HepG2 (cell line): ENCODE measurements at places on chromosomes 6 and 20.

GRCh38 chr6:28335564-28336283, at the start of gene ZSCAN31:
Gene ZSCAN31 (minus strand): TSS chr6:28336148. CDS start chr6:28329683, 6,465 bp downstream.
- peak; percentile 99 for DNase-seq

- no peak for DNase-seq
Observed at GRCh38 chr20:50295762-50296449, 105.3 kb downstream of the CEBPB start.

GRCh38 chr20:48302844-48303542, 517.7 kb upstream of the SULF2 start:
- DNase-seq, result no peak

- DNase-seq, result no peak
Observed at GRCh38 chr6:41757931-41758640, 10.9 kb upstream of the PGC start.

DNA sequence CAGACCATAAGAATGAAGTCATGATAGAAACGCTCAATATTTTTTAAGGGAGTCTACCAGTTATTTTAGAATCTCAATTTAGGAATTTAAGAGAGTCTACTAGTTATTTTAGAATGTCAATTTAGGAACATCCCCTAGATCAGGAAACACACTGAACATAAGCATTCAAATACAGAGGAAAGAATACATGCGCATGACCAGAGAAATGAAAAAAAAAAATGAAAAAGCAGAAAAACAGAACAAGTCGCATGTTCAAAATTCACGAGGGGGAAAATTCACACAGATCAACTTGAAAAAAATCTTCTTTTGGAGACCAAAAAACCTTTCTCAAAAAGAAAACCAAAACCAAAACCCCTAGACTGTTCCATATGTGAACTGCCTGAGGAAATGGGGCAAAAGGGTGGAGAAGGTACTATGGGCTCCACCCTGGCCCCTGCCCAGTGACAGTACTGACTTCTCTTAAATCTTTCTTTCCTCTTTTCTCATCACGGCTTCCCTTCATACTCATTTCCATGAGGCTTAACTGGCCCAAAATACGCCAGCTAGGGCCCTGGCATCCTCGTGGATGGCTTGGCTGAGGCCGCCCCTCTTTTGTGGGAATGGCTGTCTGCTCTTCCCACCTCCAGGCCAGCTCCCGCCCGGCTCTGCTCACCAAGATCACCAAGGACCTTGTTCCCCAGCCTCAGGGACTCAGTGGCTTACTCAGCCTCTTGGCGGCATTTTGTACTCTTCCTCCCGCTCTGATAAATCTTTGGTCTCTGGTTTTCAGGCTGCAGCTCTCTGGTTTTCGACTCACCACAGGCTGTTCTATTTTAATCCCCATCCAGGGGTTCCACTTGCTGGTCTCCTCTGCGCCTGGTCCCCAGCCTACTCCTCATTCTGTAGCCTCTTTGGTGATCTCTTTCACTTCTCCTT, 11.2 kb downstream of the ZBTB2 start:
- DNase-seq, result no peak

GRCh38 chr6:10759312-10759839, 11.8 kb downstream of the TMEM14B start:
- DNase-seq, result peak; percentile 88

DNA sequence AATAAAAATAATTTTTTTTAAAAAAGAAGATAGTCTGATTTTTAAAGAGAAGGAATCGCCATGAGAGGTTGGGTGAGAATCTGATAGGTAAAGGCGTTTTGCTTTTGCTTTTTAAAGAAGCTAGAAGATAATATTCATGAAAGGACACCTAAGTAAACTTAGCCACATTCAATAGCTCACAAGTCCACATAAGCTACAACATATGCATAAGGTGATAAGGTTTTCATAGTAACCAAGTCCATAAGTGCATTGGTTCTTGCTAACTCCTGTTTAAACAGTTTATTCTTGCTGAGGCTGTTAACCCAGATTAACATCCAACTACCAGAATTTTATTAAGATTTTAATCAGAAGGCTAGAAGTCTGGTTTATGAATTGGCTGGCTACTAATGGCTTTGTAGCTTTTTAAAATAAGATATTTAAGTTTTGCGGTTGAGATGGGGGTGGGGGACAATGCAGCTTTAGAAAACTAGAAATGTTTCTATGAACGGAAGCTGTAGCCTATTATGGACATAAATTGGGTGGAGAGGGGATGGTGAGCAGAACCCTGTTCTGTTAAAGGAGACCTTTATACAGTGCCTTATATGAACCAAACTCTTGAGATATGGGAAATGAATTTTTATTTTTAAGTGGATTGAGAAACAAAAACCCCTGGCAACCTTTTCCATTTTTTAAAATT, 235.1 kb downstream of the ZFAND3 start:
- peak; percentile 70 for DNase-seq

GRCh38 chr6:84762220-84763002, 2.0 kb downstream of the TBX18 start:
- no peak for DNase-seq

DNA sequence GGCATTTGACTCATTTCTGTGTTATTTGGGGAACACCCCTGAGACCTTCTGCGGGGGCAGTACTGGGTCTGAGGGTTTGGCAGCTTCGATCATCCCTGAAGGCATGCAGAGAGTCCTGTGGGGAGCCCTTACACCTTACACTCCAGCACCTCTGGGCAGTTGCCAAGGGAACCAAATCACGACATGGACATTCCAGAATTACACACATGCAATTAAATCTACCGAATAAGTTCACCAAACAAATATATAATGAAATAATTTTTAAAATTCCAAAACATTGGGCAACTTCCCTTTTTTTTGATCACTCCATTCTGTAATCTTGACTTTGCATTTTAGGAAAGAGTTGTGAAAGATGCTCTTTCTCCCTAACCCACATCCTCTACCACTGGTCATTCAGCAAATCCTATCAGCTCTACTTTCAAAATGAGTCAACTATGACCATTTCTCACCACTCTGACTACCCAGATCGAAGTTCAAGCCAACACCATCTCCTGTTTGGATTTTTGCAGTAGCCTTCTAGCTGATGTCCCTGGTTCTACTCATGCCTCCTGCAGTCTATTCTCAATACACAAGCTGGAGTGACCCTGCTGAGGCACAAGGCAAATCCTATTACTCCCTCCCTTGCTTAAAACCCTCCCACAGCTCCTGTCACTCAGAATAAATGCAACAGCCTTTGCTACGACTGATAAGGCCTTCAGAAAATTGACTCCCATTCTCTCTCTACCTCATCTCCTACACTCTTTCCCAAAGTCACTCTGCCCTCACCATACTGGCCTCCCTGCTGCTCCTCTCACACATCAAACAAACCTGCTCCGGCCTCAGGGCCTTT, 533.3 kb downstream of the HACE1 start:
- DNase-seq, result no peak

- DNase-seq, result no peak
Observed at GRCh38 chr6:20757761-20758160, 223.5 kb downstream of the CDKAL1 start.

GRCh38 chr6:4316867-4317400, 181.6 kb upstream of the ECI2 start:
- no peak for DNase-seq
